ENCODE measurements at places on chromosomes 4 and X.

DNA sequence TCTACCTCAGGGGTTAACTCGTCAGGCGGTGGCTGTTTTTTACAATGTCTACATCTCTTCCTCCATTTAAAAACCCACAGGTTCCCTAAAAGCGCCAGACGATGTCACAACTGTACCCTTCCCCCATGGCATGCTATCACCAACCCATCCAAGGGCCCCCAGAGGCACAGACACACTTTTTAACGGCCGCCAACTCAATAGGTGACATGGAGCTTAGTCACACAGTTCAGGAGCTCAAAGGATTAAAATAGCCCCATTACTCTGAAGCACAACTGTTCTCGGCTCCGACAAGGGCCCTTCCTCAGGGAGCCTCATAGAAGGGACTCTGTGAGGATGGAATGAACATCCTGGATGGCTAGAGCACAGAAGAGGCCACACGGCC is 12.4 kb downstream of the SH3KBP1 start:
- DNase-seq: no peak

GRCh38 chr4:153577053-153577452 is 107.0 kb upstream of the TLR2 start:
- no peak for DNase-seq

- peak; percentile 12 for DNase-seq
Measured at GRCh38 chr4:140755774-140756318, 339 bp downstream of the TBC1D9 start.

DNA sequence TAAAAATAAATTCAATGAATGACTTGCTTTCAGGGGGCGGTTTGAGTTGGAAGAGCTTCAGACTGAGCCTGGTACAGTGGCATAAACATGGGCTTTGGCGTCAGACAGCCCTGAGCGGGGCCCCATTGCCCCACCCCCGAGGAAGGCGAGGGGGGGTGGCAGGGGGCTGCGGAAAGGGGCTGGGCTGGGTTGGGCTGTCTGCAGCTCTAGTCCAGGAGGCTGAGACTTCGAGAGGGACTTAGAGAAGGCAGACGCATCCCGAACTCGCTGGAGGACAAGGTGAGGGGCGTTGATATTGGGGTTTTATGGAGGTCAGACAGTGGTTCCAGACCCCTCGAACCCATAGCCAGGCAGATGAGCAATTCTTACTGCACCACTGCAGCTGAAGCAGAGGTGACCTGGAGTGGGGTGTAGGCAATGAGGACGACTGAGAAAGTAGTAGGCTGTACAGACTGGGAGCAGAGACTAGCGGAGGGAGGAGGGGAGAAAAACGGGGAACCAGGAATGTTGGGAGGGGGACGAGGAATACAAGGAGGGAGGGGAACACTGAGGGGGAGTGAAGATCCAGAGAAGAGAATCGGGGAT is at the start of gene MAGED2:
MAGED2 (plus strand) TSS at position 222 of the 585 bp plus-strand sequence. CDS start 1,587 bp downstream, outside the sequence.
- DNase-seq: peak; percentile 1

DNA sequence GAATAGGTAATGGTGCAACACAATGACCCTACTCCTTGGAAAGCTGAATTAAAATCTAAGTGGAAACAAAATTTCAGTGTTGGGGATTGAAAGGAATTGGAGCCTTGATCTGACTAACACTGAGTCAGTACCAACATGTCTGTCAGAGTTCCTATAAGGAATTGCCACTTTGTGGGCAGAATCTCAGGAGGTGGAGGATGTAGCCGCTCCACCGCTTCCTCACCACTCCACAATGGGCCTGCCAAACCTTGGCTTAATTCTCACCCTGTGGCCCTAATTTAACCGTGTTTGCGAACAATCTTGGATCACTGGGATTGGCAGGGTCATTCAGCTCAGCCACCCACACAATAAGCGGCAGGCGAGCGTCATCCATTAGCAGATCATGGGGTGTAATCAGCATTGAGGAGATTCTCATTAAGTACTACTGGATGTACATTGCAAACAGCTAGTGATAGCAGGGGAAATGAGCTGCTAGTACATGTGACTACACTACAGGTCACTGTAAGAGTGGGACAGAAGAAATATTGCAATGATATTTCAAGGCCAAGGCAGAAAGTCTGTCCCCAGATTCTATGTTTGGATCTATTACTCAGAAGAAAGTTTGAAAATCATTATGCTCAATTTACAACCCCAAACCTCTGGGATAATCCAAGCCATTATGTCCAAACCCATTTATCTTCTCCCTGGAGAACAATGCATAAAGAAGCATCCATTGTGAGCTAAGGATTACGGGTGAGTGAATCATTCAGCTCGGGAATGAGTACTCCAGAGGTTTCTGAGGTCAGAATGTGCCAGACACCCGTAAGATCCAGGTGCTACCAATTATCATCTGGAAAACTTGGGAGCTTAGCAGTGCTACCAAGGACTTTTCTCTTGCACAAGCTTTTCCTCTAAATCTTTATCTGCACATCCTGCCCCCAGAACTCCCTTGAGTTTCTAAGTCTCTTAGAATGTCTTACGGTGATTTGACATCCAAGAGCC is 5.8 kb downstream of the SRPX start:
- DNase-seq: no peak

DNA sequence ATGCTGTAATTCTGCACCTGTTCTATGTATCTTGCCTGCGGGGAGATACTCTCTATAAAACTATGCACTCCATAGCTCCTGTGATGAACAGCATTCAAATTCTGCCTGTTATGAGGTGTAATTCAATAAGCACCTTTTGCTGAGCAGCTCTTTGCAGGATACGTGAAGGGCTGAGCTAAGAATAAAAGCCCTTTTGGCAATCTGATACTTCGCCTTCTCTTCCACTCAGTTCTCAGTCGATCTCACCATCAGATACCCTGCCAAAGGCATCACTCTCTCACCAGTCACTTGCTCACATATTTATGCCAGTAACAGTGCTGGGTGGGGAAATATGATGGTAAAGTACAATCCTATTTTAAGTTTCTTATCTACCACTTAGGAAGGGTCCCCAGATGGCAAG is 67.2 kb downstream of the RPS3A start:
- DNase-seq: no peak

- no peak for DNase-seq
Measured at GRCh38 chrX:56729152-56729850, at the start of gene NBDY. TSS of gene NBDY (plus strand) at chrX:56729243. CDS start at chrX:56729354, 111 bp downstream.

DNA sequence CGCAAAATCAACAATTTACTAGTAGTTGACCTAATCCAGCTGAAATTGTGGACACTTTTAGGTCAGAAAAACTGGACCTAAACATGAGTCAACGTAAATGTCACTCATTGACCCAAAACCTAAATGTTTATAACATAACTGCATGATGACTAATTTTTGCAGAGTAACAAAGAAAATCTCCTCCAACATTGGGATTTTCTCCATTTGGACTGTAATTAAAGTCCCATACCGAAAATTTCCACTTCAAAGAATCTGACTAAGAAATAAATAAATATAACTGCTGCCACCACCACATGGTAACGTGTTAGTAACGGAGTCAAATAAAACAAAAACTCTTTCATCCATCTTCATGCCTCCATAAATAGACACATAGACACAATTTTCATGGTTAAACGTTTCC is 1.9 kb downstream of the ADGRA3 start:
- DNase-seq: no peak

GRCh38 chr4:151165205-151166000 is 66.0 kb downstream of the RPS3A start:
- no peak for DNase-seq

Measured in cortex of kidney (tissue), 1 donor.